ENCODE measurements at places on chromosomes 7 and 10.

GRCh38 chr7:140000666-140001268 lies 62.0 kb downstream of the PARP12 start:
- DNase-seq, result no peak

- no peak for DNase-seq
Observed at GRCh38 chr7:70797109-70797514, 334.8 kb upstream of the GALNT17 start.

DNA sequence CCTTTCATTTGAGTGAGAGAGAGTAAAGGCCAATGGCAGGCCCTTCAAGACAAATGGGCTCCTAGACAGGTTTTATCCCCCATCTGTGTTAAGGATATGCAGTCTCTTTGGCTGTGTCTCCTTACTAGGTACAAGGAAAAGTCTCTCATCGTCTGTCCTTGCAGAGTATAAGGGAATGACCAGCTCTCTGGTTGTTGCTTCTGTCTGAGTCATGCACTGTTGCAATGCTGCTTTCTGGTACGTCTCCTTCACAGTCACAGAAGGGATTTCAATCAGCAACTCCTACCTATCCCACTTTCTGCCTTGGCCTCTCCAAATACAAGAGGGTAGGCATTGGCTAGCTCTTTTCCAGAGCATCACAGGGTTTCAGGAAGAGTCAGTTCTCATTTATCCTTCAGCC lies 48.1 kb downstream of the CTTNBP2 start:
- DNase-seq, result no peak

- DNase-seq, result no peak
Observed at GRCh38 chr10:19048891-19049290, 290 bp downstream of the MALRD1 start.

DNA sequence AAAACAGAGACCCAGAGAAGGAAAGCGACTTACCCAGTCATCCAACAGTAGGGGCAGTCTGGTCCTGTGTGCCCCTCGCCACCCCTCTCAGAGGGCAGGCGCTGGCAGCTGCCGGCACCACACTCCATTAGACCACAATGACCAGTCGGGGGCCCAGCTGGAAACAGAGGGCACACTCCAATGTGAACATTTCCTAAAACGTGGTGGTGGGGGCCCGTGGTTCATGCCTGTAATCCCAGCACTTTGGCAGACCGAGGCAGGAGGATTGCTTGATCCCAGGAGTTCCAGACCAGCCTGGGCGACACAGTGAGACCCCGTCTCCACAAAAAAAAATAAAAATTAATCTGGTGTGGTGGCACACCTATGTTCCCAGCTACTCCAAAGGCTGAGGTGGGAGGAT lies 912 bp upstream of the OAT start:
- no peak for DNase-seq

GRCh38 chr7:35878351-35878750 lies 77.5 kb downstream of the SEPTIN7 start:
- no peak for DNase-seq

- DNase-seq, result no peak
Observed at GRCh38 chr10:87590705-87591588, 68.7 kb upstream of the PAPSS2 start.

DNA sequence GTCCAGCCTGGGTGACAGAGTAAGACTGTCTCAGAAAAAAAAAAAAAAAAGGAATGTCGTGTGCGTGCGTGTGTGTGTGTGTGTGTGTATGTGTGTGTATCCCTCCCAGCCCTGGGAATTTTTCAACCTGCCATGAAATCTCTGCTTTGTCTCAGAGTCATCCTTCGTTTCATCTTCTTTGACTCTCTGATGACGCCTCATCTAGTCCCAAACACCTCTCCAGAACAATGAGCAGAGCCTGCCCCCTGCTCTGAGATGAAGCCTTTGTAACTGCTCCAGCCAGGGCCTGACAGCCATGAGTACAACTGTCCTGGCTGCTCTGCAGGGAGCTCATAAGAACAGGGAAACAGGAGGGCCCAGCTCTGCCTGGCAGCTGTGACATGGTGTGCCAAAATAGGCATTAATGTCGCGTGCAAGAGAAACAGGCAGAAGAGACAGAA lies 149.5 kb downstream of the FAM107B start:
- DNase-seq, result no peak

DNA sequence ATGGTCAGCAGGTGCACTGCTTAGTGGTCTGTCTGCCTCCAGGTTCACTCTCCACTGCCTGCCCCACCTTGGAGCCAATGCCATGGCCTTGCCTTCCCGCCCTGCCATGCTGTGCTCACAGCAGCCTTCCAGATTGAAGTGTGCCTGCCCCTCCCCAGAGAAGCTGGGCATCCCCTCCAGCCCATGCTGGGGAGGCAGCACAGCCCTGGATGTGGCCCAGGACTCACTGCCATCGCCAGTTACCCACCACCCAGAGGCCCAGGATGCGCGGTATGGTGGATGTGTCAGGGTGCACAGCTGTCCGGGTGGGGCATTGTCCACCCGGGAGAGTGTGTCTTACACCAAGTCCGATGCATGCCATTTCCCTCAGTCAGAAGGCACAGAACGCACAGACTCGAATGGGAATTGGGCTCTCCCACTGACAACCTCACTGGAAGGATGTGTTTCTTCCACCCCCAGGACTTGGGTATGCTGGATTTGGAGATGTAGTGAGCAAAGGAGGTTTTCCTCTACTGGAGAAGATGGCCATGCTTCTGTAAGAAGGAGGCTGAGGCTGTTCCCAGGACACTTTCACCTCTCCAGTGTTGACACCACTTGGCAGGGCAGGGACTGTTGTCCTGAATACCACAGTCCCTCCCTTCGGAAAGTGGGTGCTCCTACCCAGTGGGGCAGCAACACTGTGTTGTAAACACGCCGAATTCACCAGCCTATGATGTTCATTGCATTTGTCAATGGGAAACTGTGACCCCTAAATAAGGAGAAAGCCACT lies 122.0 kb downstream of the ADARB2 start:
- DNase-seq, result no peak

GRCh38 chr7:124171068-124171467 lies 138.2 kb upstream of the TMEM229A start:
- no peak for DNase-seq

- DNase-seq, result no peak
Observed at GRCh38 chr7:151723321-151723720, 153.6 kb downstream of the PRKAG2 start.

- DNase-seq, result no peak
Observed at GRCh38 chr7:82760074-82760473, 316.5 kb upstream of the CACNA2D1 start.

- no peak for DNase-seq
Observed at GRCh38 chr10:124063750-124064603, 29.4 kb downstream of the CHST15 start.

DNA sequence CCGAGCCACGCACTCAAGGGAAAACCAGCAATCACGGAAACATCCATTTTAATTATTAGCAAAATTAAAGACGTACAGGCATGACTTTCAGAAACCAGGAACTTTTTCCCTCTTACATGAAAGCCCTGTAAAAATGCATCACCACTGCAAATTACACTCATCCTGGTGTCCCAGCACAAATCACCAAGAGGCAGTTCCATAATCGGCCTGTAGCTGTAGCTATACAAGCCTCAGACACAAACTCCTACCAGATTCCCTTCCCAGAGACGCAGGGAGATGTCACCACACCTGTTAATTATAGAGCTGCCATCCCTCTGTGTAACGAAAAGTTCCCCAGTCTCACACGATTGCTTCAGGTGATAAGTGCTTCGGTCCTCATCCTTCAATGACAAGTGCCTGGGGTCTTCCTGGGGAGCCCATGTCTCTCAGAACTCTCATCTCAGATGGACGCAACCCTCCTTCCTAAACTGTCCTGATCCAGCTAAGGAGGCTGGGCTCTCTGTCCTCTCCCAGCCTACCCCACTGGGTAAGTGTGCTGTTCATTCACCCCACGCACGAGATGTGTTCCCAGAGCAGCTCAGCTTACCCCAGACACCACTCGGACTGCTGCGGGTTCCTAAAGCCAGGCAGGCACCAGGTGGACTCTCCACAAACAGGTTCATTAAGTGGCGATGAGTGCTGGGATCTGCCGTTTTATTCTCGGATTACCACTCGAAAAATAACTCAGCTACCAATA lies 5.9 kb downstream of the FGFR2 start:
- DNase-seq, result no peak

GRCh38 chr7:137306748-137307147 lies 36.8 kb downstream of the PTN start:
- DNase-seq, result no peak

Measured in AML-193 (cell line).